CD4-positive, alpha-beta T cell treated with Interleukin-6 at 100 ng/mL for 8 hours (primary cell): ENCODE measurements at places on chromosomes 7 and 10.

GRCh38 chr10:5453749-5454489 lies 41.6 kb downstream of the NET1 start:
- no peak for DNase-seq

- DNase-seq, result no peak
Measured at GRCh38 chr10:36677431-36677768, 448.0 kb upstream of the ANKRD30A start.

DNA sequence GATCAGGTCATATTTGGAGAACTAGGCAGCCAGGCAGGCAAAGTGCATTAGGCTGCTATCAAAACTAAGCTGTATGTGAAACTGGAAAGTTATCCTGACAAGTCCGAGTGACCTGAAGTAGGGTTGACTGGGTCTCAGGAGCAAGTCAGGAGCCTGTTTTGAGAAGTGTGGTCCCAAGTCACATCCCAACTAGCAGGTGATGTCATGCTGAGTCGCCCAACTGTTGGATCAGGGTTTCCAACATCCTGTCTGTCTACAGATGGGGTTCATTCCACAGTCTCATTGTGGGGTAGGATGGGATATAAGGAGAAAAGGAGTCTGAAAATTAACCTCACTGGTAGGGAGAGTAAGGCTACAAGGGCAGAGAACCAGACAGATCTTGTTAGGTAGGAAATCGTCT lies 27.0 kb downstream of the SLC26A4 start:
- DNase-seq, result no peak

GRCh38 chr10:591646-592045 lies 97.8 kb downstream of the DIP2C start:
- DNase-seq, result no peak

GRCh38 chr7:28623863-28624262 lies 211.5 kb downstream of the CREB5 start:
- DNase-seq, result no peak

- no peak for DNase-seq
Measured at GRCh38 chr10:75935240-75935639, 503.8 kb downstream of the LRMDA start.

DNA sequence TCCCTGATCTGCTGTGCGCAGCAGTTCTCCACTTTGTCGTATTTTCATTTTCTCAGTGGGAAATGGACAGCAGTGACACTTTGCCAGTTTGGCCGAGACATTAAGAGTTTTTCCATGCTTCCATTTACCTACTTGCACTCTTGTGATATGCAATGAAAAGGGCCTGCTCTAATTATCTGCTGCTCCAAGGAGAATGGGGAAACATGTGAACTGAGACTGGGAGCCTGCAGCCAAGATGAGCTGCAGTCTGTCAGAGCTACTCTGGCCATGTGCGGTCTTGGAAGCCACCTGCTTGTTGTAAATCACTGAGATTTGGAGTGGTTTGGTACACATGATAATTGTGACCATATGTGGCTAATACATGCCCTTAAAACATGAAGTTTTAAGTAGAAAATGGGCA lies 586.6 kb upstream of the POT1 start:
- DNase-seq, result no peak

- DNase-seq, result no peak
Measured at GRCh38 chr7:131173145-131173890, 154.4 kb upstream of the MKLN1 start.

- DNase-seq, result no peak
Measured at GRCh38 chr7:100374601-100375000, 1.3 kb downstream of the PILRA start.
